Psoas muscle (tissue), 8 donors: ENCODE measurements at places on chromosomes 6 and 20. TPM values are rescaled to one million over a fixed set of nuclear protein-coding genes. Genes with fewer than 3 reads are reported as not detected.

The NR2E1 gene
- not detected for total RNA-seq

The PIGU gene
- total RNA-seq: 9.5 TPM

DNA sequence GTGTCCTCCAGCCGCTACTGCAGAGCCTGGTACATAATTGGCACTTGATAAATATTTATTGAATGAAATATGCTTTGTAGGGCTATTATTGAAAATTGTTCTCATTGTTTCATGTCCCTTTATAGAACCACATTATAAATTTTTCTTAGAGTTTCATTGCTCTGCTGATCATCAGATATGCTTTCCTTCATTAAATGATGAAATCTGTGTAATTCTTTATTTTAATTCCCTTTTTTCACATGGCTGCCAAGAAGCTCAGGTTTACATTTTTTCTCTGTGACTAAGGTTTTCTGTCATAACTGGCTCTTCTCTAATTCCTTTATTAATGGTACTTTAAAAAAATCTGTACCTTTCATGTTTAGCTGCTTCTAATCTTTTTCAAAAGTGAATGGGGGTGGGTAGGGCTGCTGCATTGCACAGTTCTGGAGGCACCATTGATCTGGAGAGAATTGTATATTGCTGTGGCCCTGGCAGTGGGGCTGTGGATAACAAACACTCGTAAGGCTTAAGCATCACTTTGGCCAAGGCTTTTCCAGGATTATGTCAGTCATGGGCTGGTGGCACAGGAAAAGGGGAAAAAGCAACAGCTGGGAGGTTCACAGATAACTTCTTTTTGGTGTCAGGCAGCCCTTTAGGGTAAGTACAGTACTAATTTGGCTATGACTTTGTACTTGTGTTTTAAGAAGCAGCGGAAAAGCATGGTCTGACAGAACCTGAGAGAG, 43.8 kb downstream of the ARFGEF2 start:
- no peak for DNase-seq
- H3K27ac ChIP-seq: no peak overlapping the region
- H3K4me3 ChIP-seq: no peak overlapping the region
- no peaks in the 10 kb centered on the region for H3K4me1 ChIP-seq

- no peaks in the 10 kb centered on the region for H3K36me3 ChIP-seq
- no peaks in the 10 kb centered on the region for H3K27me3 ChIP-seq
- H3K4me3 ChIP-seq: no peak overlapping the region
- no peak for DNase-seq
- H3K27ac ChIP-seq: no peak overlapping the region
- H3K4me1 ChIP-seq: peaks cover 31% of the 10 kb centered on the region
Observed at GRCh38 chr6:39086294-39086693, 28.7 kb downstream of the SAYSD1 start.
